ENCODE measurements at places on chromosomes 1 and 21.

- DNase-seq, result no peak
Measured at GRCh38 chr1:174077749-174078490, 55.8 kb upstream of the RC3H1 start.

- no peak for DNase-seq
Measured at GRCh38 chr21:31503467-31503866, 156.0 kb upstream of the SOD1 start.

DNA sequence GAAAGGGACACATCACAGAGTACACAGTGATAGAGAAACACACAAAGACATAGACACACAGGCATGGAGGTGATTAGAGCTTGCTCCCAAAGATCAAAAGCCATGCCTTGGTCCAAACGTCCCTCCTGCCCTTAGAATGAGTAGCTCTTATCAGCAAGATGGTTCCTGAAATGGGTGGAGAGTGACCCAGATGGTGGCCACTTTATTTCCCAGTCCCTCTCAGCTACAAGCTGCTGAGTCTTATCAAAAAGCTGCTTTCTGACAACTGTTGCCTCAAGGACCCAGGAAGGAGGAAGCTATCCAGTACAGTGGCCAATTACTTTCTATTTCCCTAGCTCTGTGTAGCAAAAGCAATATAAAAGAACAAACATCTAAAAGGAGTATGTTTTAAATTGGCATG lies 7.7 kb upstream of the CLCA1 start:
- DNase-seq, result no peak

DNA sequence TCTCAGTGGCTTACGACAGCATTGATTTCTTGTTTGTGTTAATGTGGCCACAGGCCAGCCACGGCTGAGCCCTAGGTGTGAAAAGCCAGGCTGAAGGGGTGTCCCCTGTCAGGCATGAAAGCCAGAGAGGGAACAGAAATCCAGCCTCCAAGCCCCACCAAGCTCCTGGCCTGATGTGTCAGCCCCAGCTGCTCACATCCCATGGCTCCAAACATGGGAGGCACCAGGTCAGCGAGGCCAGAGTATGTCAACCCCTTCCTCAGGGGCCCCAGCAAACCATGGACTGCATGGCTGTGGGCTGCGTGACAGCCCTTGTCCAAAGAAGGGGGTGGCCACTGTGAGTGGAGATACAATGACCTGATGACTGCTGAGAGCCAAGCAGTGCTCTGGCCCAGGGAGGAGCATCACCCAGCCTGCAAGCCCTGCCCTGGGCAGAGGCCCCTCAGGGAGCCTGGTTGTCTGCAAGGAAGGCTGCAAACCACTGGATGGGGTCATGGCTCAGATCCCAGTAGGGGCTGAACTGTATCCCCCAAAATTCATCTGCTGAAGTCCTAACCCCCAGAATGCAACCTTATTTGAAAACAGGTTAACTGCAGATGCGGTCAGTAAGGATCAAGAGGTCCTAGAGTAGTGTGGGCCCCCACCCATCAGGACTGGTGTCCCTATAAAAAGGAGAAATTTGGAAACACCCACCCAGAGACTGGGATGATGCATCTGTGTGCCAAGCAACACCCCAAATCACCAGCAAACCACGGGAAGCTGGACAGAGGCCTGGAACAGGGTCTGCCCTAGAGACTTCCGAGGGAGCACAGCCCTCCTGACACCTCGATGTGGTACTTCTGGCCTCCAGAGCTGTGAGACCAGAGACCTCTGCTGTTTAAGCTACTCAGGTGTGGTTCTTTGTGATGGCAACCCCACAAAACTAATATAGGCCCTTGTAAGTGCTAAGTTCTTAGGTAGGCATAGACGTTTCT lies 3.3 kb upstream of the MX2 start:
- no peak for DNase-seq

DNA sequence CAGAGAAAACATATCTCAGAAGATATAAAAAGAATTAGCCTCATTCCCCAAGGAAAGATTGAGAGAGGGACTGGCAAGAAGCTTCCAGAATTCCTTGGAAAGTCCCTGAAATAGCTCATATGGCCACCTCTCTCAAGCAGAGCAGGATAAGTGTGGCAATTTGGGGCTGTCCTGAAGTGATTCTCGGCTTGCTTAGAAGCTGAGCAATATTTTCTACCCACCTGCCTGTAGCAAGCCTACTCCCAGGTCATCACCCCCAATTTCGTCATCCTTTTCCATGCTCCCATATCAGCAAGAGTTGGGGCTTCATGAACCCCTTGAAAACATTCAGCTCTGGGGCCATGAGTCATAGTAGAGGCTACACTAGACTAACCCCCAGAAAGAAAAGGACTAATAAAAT lies 131.5 kb downstream of the PLPP3 start:
- DNase-seq, result no peak
